ENCODE measurements at places on chromosomes 3 and 15.

DNA sequence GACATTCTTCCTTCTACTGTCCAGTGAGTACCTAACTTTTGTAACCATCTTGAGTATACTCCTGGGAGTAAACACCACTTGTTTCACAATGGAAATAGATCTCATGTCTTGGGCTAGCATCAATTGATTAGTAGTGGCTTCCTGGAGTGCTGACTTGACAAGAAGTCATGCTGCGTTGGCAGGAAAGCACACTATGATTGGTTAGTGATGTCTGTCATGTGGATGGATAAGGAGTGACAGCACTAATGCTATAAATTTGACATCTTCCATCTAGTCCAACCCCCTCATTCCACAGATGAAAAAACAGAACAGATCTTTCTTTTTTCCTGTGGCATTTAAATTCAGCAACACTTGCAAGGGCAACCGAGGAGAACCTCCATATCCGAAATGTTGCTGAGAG lies 47.6 kb upstream of the PRICKLE2 start:
- no peak for DNase-seq

DNA sequence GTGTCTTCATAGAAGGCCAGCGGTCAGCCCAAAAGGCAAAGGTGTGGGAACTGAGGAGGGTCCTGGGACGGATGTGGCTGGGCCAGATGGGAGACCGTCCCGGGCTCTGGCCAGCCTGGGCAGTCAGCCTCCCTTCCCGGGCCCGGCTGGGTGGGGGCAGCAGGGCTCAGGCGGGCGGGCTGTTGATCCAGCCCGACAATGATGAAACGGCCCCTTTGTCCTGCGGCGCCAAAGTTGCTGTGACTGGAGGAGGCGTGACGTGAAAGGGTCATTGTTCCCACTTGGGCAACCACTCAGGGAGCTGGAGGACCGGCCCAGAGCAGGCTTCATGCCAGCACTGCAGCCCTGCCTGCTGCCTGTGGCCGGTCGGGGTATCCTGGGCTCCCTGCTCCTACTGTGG lies 16.5 kb downstream of the DUSP7 start:
- DNase-seq, result no peak

DNA sequence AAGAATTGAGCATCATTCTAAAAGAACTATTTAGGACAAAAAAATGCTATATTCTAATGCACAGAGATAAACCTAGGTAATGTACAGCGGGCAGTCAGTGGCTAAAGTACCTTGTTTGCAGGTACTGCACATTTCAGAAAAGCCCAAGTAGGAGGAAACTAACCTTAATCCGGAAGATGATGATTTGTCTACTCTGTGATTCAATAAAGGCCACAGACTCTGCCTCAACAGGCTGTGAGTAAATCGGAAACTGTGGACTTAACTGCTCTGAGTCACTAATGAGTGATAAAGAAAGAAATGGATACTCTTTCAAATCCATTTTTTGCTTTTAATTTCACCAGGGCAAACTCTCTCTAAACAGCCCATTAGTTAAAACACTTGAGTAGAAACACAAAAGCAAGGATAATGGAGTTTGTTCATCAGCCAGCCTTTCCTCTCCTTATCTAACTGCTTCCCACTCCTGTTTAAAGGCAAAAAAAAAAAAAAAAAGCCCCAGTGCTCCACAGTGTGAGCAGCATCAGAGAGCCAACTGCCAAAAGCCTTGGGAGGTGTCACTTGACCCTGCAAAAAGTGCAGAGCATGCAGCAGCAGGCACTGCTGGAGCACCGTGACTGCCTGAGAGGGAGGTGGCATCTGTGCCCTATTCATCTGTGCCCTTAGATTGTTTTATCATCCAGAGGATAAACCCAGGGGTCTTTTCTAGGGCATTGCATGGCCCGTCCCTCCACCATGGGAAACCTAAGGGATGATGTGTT lies 187.7 kb downstream of the SATB1 start:
- DNase-seq, result peak; percentile 17

GRCh38 chr3:191353022-191353777 lies 22.9 kb upstream of the UTS2B start:
- no peak for DNase-seq

DNA sequence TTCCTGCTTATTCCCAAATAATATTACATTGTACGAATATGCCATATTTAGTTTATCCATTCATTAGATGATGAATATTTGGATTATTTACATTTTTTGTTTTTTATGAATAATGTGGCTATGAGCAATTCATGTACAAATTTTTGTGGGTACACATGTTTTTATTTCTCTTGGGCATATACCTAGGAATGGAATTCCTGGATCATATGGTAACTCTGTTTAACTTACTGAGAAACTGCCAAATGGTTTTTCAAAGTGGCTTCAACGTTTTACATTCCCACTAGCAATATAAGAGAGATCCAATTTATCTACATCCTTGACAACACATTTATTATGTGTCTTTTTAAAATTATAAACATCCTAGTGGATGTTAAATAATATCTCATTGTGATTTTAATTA lies 362.0 kb upstream of the TMCO5A start:
- no peak for DNase-seq
